ENCODE measurements at places on chromosomes 5 and 9.

GRCh38 chr5:71528206-71528605 lies 58.9 kb upstream of the MCCC2 start:
- no peak for DNase-seq

DNA sequence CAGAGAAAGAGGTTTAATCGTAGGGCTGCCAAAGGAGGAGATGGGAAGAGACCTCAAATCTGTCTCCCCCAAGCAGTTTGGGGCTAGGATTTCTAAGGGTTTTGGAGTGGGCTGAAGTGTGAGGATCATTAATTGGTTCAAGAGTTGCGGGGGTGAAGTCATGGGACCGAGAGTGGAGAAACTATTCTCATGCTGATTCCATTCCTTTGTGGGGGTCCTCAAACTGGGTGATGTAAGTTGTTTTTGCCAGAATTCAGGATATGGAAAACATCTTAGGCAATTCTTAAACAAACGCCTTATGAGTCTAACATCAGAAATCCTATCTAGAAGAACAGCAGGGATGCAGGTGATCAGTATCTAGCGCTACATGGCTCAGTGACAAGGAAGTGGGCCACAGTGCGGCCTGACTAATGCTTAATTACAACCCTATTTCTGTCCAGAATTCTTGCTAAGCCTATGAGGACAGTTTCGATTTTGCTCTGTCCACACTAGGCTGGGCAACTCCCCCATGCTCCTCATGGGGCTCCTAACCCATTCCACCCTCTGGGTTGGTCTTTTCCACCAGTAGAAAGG lies 27.7 kb upstream of the TRIO start:
- no peak for DNase-seq

DNA sequence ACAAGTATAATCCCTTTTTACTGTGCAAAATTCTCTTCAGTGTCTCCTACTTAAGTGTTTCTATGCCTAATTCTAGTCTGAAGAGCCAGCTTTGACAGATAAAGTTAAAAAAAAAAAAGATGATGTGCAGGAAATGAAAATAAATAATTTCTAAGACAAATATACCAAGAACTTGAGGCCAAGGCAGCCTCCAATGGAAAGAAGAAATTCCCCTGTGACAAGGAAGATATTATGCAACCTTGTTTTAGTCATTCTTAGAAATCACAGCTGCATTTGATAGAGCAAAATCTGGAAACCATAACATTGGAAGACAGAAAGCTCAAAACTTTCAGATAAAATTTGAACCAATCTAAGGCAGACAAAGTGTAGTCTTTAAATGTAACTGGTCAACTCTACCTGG lies 375.9 kb upstream of the TLE4 start:
- no peak for DNase-seq

GRCh38 chr5:65327582-65327981 lies 154.1 kb downstream of the ADAMTS6 start:
- DNase-seq, result no peak
